A549 treated with Mapracorat at 1 μM for 4 hours (cell line): ENCODE measurements at places on chromosomes 13 and 19. TPM values are rescaled to one million over a fixed set of nuclear protein-coding genes. Genes with fewer than 3 reads are reported as not detected.

Gene ZNF229
- total RNA-seq = 2.6 to 3.1 TPM (median 2.9 TPM) in 5 replicates

Gene ZBTB32
- total RNA-seq = not detected in 5 replicates

Gene ELSPBP1
- not detected in 5 replicates for total RNA-seq

Gene DIRAS1
- 3.1 to 4.9 TPM (median 4.2 TPM) in 5 replicates for total RNA-seq

Gene SIGLEC9
- 0.09 TPM in 1 of 5 replicates, not detected in the others for total RNA-seq
